NCI-H2171 treated with DMSO at 0.1 percent for 48 hours (cell line): ENCODE measurements at places on chromosomes 5 and 9.
A peak's percentile ranks its signal among the peaks of the same experiment; 100 is the strongest.

GRCh38 chr9:111597852-111598732, 1.4 kb downstream of the PTGR1 start:
- DNase-seq, result peak; percentile 78

GRCh38 chr9:116589392-116590354, 97.4 kb upstream of the TRIM32 start:
- peak; percentile 24 for DNase-seq

GRCh38 chr5:116451066-116451465, 123.6 kb downstream of the SEMA6A start:
- no peak for DNase-seq

- DNase-seq, result peak; percentile 83
Observed at GRCh38 chr9:133463234-133463863, 3.6 kb downstream of the CACFD1 start.

DNA sequence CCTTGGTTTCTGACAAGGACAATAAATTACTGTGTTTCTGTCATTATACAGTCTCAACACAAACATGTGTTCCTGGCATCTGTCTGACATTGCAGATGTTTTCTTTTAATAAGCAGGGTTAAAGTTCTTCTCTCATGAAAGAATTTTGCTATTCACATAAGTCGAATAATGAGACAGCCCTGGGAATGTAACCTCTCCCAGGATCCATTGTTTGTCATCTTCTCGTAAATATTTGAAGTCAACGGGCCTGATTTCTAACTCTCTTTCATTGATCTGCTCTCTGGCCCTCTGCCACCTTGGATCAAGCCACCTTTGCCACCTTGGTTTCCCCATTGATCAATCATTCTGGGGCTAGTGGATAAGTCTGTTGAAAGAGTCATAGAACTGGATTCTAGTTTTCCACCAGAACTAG, 12.9 kb upstream of the CAST start:
- DNase-seq, result no peak

GRCh38 chr5:67200809-67201562, 4.4 kb upstream of the CD180 start:
- DNase-seq, result no peak
